ENCODE measurements at places on chromosomes 3 and 15.

- DNase-seq, result no peak
Observed at GRCh38 chr3:36707623-36708409, 56.5 kb downstream of the DCLK3 start.

GRCh38 chr3:119293105-119293870, 895 bp upstream of the ARHGAP31 start:
- DNase-seq, result no peak

DNA sequence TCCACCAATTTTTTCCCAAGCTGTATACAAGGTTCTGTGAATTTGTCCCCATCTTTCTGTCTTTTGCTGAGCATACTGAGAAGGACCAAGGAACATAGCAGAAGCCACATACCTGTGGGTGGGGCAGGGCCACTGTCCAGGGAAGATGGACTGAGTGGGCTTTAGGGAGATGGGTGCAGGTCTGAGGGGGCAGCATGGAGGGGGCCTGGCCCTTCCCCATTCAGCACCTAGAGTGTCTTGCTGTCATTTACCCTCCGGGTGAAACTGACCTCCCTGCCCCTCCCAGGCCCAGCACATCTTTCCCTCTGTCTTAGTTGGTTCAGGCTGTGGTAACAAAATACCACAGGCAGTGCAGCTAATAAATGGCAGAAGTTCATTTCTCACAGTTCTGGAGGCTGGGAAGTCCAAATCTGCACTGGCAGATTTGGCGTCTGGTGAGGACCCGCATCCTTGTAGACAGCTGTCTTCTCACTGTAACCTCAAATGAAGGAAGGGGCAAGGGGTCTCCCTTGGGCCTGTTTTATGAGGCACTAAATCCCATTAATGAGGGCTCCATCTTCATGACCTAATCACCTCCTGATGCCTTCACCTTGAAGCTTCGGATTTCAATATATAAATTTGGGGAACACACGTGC, 180.0 kb upstream of the SMAD3 start:
- no peak for DNase-seq

GRCh38 chr3:77449459-77450350, 409.8 kb downstream of the ROBO2 start:
- no peak for DNase-seq

DNA sequence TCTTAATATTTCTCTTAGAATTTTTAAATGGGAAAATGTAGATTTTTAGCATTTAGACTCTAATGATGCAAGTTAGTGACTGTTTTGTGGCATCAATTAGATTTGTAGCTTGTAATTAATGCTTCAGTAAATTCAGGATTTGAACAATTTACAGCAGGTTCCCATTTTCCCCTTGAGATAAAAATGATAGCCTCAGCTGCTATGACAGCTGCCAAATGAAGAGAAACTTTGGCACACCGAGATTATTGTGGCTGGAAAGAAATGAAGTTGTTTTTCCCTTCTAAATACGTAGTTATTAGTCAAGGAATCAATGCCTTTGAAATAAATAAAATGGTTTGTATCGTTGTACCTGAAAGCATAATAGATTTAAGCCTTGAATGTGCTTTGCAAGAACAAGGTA, 206.4 kb upstream of the P2RY1 start:
- DNase-seq, result no peak

DNA sequence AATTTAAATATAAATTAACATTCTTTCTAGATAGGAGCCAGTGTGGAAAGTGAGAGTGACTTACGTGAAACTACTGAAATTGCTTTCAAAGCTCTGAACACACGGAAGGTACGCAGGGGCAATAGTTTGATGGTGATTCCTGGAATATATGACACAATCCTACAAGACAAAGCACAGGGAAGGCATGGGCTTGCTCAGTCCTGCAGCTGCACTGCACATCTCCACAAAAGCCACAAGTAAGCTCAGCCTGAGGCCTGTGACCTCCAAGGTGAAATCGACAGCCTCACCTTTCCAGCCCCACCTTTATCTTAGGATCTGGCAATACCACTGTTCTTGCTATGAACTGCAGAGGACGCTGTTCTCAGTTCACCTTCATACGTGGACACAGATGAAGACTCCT, 109.3 kb upstream of the SCN10A start:
- no peak for DNase-seq

DNA sequence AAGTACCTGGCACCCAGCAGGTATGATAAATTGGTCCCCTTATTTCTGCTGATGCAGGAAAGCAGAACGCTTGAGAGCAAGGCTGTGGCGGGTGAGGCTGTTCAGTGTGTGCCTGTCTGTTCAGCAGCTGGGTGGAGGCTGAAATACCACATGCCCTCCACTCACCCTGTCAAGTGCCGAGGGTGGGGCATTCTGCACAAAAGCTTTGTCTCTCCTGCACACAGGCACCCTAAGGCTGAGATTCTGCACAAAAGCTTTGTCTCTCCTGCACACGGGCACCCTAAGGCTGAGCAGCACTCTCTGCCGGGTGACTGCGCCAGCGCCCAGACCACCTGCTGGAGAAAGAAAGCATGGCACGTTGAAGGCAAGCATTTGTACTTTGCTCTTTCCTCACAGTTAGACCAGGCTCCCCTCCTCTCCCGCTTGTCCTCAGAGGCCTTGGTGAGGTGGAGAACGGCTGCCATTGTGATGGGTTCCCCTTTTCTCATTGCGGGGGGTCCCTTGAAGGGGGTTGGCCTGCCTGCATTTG, 97.5 kb downstream of the BDH1 start:
- DNase-seq, result peak; percentile 59

DNA sequence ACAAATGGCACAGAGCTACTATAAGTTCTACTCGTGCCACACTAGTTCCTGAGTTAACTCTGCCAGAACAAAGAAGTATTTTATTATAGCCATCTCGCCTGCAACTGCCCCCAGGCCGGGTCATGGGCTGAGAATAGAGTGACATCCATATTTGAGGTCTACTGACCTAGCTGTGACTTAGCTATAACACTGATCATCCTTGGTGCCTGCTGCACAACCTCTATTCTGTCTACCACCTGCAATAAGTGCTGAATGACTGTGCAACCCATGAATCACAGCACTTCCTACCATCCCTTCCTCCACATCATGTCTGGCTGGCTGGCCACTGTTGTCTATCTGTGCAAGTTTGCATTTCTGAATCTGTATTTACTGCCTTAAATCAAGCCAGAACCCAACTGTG, 506.5 kb upstream of the TBL1XR1 start:
- DNase-seq, result no peak

- DNase-seq, result no peak
Observed at GRCh38 chr3:14718539-14718938, 43.6 kb downstream of the C3orf20 start.

- no peak for DNase-seq
Observed at GRCh38 chr15:41878355-41878699, 15.5 kb downstream of the SPTBN5 start.

GRCh38 chr15:75947092-75947491, 43.4 kb downstream of the FBXO22 start:
- DNase-seq, result no peak

Measured in stimulated activated naive CD8-positive, alpha-beta T cell treated with anti-CD3 and anti-CD28 coated beads, Interleukin-15, Interleukin-2, amounts not matched to agents 100 U/mL and 50 U/mL, for 24 hours (primary cell).